Activated CD4-positive, alpha-beta T cell treated with anti-CD3 and anti-CD28 coated beads, Interleukin-2, amount 10 ng/mL, durations not matched to agents 24 days and 14 days (primary cell): ENCODE measurements at places on chromosomes 12 and 14. TPM values are rescaled to one million over a fixed set of nuclear protein-coding genes. Genes with fewer than 3 reads are reported as not detected.

The DHRS2 gene
- total RNA-seq = 2.4 and 3.1 TPM in 2 replicates

The SMCO3 gene
- not detected in 2 replicates for total RNA-seq

The KRT73 gene
- total RNA-seq = 0.09 TPM in 1 of 2 replicates, not detected in the other

The SLC48A1 gene
- 10.7 and 12.3 TPM in 2 replicates for total RNA-seq

The CISTR gene
- total RNA-seq = not detected in 2 replicates

The KRT82 gene
- total RNA-seq = not detected in 2 replicates

The RNASE1 gene
- total RNA-seq = not detected in 2 replicates

The NRXN3 gene
- not detected in 2 replicates for total RNA-seq

The BHLHE41 gene
- not detected in 2 replicates for total RNA-seq

The IL23A gene
- total RNA-seq = 36.0 and 36.9 TPM in 2 replicates

The TIGAR gene
- 13.4 TPM in 2 replicates for total RNA-seq

The PIK3C2G gene
- not detected in 2 replicates for total RNA-seq

The KRT78 gene
- total RNA-seq = not detected in 2 replicates

The STYK1 gene
- total RNA-seq = not detected in 2 replicates

The AHSA1 gene
- 418 and 441 TPM in 2 replicates for total RNA-seq

The TMEM132C gene
- total RNA-seq = not detected in 2 replicates

The CLSTN3 gene
- 42.1 and 47.0 TPM in 2 replicates for total RNA-seq

The SART3 gene
- total RNA-seq = 89.1 and 90.5 TPM in 2 replicates

The IAPP gene
- not detected in 2 replicates for total RNA-seq

The SERPINA1 gene
- 0.59 and 0.96 TPM in 2 replicates for total RNA-seq

The OTUB2 gene
- 1.3 and 1.7 TPM in 2 replicates for total RNA-seq

The PNMA1 gene
- 29.7 and 30.4 TPM in 2 replicates for total RNA-seq

The VWF gene
- total RNA-seq = 0.09 TPM in 1 of 2 replicates, not detected in the other

The FIGNL2 gene
- total RNA-seq = 0.30 and 0.33 TPM in 2 replicates

The TMEM229B gene
- 2.4 and 2.7 TPM in 2 replicates for total RNA-seq

The RFLNA gene
- total RNA-seq = not detected in 2 replicates

The GPR137C gene
- 0.07 and 0.24 TPM in 2 replicates for total RNA-seq

The KRT75 gene
- total RNA-seq = not detected in 2 replicates

The EIF2S3B gene
- 0.62 and 0.98 TPM in 2 replicates for total RNA-seq

The GARIN6 gene
- not detected in 2 replicates for total RNA-seq

The CLMN gene
- total RNA-seq = 1.0 and 1.1 TPM in 2 replicates

The CELA1 gene
- total RNA-seq = not detected in 2 replicates

The SELPLG gene
- 47.4 and 49.4 TPM in 2 replicates for total RNA-seq

The MMP17 gene
- total RNA-seq = 0.52 and 0.89 TPM in 2 replicates

The CMA1 gene
- total RNA-seq = not detected in 2 replicates

The PZP gene
- not detected in 2 replicates for total RNA-seq
